NCI-H187 treated with DMSO at 0.1 percent for 48 hours (cell line): ENCODE measurements at places on chromosomes 16 and 17.

DNA sequence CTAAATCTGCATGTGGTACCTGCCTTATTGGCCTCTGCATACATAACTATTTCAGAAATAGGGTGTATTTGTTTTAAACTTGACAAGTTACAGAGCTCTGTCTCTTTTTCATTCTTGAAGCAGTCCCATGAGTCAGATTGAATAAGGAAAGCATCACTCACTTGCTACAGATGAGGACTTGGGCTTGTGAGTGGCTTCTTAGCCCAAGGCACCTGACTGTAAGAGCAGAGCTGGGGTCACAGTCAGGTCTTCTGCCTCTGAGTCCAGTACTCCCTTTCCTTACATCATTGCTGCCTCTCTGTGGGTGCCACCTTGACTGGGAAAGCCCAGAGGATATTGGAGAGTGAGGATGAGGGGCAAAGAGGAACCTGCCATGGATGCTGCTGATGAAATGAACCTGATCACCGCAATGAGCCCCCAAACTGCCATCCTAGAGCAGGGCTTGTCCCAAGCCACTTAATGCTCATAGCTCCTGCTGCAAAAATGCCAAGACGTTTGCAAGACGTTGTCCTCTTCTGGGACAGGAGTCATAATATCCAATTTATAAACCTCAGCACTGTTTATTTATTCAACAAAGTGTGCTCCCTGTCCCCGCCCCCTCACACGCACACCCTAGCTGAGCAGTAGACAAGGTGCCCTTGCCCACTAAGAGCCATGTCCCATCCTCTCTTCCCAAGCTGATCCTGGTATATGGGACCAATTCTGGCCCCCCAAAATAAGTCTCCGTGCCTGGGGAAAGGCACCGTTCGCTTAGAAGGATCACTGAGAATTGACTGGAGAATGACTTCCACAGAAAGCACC, 74.1 kb downstream of the CCDC182 start:
- no peak for DNase-seq

DNA sequence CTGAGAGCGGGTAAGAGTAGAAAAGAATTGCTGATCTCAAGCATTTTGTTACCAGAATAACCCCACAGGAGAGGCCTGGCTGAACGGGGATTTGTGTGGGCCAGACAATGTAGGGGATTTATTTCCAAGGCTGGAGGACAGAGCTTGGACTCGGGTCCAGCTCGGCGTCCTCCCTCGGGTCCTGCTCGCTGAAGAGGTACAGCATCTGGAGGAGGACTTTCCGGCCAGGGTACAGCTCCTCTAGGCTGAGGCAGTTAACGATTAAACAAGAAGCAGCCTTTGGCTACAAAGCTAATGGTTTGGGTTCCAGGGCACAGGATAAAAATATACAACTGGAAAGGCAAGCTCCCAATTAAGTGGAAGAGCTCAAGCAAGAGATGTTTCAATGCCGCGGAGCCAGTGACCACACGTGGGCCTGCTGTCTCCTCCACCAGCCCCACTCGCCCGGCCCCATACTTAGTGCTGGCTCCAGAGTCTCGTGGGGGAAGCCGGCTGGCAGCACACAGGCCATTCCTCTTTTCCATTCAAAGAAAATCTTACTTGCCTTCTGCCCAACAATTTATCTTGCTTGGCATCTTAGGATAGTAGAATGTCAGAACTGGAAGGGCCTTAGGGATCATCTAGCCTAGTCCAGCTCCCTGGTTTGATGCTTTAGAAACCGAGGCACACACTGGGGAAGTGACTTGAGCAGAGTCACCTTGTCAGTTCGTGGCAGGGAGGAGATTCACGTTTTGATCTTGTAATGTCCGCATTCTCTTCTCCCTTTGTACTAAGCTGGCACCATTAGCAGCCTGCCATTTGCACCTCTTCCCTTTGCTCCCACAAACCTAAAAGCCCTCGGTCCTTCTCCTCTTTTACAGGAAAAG, 85.9 kb upstream of the TBX2 start:
- no peak for DNase-seq

DNA sequence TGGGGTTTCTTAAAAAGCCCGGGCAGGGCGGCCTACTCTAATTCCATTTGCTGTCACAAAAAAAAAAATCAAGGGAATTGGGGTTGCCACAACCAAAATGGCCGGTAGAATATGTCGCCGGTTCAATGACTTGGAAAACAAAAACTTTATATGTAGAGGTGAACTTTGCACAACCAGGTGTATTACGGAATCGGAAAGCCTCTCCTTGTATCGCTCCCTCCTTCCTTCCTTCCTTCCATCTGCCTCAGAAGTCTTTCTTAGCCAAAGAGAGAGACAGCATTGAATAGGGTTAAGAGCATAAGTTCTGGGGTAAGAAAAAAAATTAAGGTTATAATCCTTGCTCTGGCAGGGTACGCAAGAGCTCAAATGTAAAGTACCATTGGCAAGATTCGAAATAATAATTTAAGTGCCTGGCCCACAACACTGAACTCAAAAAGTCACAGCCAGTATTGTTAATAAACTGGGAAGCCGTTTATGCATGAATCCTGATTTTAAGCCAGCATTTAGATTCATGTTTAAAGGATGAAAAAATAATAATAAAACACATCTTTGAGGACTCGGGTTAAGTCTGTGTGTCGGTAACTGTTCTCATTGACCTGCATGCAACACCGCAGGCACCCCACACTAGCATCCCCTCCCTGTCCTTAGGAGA, 522 bp upstream of the GLG1 start:
- peak; percentile 5 for DNase-seq

DNA sequence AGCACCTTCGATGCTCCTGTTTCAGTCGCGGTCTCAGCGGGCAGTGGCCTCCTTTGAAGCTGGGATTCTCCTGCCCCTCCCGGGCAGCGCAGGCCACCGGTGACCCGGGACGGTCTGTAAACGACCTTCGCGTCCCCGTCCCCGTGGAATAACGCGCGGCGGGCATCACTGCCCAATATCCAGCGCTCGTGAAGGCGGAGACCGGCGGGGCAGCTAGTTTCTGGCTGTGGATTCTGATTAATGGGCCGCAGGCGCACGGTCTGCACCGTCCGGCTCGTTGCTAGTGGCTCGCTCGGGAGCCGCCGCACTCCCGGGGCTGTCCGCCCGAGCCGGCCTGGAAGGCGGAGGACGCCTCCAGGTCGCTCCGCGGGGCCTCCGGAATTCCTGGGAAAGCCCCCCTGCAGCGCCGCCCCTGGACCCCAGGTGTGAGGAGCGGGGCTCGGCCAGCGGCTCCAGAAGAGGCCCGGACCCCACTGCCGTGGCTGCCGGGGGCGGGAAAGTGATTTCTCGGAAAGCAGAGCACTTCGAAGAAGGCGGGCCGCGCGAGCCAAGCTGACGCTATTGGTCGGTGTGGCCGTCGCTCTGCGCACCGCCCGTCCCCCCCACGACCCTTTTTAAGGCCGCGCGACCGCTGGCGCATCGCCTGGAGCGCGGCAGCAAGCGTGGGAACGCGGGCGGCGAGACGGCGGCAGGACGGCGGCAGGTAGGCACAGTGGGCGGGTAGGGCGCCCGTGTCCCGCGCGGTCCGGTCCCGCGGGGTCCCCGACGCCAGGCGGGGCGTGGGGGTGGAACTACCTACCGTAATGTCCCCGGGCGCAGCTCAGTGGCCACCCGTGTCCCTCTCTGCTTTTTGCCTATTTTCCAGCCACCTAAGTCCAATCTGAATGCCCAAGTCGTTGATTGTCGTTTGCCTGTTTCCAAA, at the start of gene IRF8:
IRF8 (plus strand) TSS at position 642 of the 922 bp plus-strand sequence. CDS start 3,854 bp downstream, outside the sequence.
- no peak for DNase-seq

GRCh38 chr16:53775821-53776431, 72.0 kb downstream of the FTO start:
- DNase-seq: no peak

GRCh38 chr16:20042848-20043247, 30.8 kb downstream of the GPR139 start:
- DNase-seq: no peak

DNA sequence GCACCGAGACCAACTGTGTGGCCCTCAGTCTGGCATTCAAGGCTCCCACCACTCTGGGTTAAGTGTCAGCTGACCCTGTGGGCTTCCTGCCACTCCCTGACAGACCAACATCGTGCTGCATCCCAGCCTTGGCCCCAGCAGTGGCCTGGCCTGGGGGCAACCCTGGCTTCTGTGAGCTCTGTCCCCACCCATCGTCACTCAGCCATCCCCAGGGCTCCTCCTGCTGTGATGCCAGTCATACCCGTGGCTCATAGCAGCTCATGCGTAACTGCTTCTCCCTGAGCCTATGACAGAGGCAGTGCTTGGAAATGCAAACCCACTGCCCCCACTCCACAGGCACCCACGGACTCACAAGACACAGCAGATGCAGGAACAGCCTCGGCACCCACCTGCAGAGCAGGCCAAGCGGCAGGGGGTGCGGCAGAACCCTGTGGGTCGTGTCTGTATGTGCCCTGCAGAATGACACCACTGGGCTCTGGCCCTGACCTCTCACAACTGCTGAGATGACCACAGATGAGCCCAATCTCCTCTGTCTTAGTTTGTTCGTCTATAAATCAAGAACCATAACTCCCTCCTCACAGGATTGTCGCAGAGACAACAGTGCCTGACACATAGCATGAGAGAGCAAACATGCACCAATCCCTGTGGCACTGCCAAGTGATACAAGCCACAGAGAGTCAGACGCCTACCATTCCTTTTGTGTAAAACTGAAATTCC, 26.6 kb downstream of the PIEZO1 start:
- no peak for DNase-seq

DNA sequence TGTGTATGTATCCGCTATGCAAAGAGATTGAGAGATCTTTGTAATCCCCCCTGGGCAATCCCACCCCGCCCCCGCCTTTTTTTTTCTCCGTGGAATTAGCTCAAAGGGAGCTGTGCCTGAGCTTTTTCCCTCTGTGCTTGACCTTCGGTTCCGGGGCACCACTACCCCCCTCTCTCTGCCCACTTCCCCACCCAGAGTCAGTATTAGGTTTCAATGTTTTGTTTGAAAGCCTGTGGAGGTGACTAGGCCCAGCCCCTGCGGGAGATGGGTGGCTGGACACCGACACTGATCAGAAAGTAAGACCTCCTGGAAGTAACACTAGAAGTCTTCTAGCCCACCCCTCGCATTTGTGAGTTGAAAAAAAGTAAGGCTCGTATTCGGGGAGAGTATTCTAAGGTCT, 7.0 kb downstream of the CBLN1 start:
- no peak for DNase-seq

- no peak for DNase-seq
Measured at GRCh38 chr16:72923757-72924156, 124.2 kb downstream of the ZFHX3 start.

DNA sequence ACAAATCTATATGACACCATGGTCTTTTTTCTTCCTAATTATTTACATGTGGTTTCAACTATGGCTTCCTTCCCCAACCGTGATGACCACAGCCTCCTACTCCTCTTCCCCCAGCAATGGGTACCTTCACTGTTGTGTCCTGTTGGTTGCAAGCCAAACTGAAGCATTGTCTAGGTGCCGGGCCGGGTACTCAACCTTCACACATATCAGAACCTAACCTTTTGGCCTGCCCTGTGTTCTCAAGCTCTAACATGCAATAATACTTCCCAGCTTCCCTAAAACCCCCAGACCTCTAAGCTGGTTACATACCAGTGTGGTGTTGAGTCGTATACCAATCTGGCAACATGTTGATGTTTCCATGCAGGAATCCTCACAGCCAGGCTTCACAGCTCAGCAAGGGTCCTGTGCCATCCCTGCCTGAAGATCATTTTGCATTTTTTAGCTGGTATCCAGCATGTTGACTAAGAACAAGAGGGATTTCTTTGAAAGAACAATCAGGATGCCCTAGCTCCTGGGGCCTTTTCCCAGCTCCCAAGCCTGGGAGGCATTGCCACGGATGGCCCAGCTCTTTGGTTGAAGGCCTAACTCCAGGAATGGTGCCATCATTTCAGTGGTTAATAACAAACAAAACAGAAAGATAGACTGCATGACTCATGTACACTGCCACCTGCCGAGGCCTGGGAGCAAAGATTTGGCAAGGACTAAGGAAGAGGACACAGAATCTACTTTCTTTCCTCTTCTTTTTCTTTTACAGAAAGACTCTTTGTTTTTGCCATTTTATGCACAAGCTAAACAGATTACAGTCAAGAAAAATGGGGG, 373.7 kb upstream of the SALL1 start:
- no peak for DNase-seq

DNA sequence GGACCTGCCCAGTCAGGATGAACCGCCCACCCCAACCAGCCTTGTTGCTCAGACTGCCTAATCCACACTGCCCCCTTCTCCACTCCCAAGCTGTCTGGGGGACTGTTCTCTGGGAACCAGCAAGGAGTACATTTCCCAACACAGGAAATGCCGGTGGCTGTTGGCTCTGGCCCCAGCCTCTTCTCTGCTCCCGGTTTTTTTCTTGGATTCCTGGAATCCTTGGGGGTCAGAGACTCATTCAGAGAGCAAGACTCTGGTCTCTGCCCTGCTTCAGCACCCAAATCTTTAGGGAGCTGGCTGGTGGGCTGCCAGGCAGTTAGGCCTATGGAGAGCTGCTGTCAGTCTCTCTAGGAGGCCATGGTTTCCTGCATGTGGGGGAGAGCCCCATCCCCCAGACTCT, 10.8 kb upstream of the MTMR4 start:
- no peak for DNase-seq

- DNase-seq: no peak
Measured at GRCh38 chr17:74798239-74798707, 22.1 kb upstream of the NAT9 start.

DNA sequence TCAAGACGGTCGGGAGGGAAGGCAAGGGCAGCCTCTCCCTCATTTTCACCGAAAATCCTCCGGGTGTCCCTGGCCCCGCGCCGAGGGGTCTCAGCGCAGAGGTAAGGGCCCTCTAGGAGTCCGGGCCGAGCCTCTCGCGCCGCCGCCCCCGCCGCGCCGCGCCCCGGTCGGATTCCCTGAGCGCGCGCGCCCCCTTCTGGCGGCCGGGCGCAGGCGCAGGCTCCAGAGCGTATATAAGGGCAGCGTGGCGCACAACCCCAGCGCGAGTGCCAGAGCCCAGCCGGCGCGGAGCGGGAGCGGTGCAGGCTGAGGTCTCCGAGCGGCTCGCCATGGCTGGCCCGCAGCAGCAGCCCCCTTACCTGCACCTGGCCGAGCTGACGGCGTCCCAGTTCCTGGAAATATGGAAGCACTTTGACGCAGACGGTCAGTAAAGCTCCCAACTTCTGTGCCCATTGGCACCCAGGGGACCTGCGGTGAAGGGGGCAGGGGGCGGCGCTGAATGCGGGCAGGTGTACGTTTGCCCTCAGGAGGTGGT, at the start of gene CALB2:
CALB2 (plus strand) TSS at position 260 of the 535 bp plus-strand sequence; CDS start at position 330, 70 bp downstream.
- DNase-seq: no peak
